ENCODE measurements at places on chromosomes 2 and 18.
A peak's percentile ranks its signal among the peaks of the same experiment; 100 is the strongest.

- no peak for DNase-seq
Observed at GRCh38 chr18:5064841-5065370, 132.2 kb downstream of the AKAIN1 start.

DNA sequence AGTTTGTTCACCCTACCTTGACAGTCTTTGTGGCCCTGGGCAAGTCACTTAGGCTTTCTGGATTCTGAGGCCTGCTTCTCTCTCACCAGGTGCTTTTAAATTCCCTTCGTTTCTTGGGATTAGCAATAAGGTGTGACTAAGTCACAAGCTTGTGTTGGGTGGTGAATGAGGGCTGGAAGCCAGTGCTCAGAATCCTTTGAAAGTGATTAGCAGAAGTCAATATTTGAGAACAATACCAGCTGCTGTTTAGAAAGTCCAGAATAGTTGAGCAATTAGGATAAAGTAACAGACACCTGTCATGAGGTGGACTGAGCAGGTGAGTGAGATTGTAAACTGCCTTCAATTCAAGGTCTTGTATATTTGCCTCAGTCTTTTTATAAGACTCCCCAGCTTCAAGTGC, 19.3 kb upstream of the MGAT5 start:
- DNase-seq: no peak

GRCh38 chr2:27245626-27246025, 17.2 kb downstream of the SLC30A3 start:
- DNase-seq: no peak

DNA sequence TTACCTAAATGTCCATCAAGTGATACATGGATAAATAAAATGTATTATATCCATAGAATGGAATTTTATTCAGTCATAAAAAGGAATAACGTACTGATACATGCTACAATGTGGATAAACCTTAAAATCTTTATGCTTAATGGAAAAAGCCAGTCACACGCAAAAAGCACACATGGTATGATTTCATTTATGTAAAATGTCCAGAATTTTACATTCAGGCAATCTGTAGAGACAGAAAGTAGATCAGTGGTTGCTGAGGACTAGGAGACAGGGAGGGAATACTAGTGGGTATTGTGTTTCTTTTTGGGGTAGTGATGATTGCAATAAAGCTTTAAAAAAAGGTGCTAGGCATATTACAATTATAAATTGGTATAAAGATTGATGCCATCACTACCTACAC, 30.7 kb upstream of the CD302 start:
- DNase-seq: no peak

GRCh38 chr18:8298186-8298585, 311.1 kb upstream of the RAB12 start:
- no peak for DNase-seq

DNA sequence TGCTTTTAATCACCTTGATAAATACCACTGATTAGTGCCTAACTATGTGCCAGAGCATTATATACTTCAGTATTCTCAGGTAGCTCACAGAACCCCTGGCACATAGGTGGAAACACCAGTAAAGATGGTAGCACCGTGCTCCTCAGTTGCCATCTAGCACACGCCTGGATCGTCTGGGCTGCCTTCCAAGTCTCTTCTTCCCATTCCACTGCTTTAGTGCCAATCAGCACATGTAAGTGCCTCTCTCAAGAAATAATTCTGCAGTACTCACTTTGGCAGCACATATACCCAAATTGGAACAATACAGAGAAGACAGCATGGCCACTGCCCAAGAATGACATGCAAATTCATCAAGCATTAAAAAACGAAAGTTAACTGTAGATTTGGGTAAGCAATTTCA, 13.0 kb downstream of the POLR2D start:
- no peak for DNase-seq

GRCh38 chr2:120794716-120795115, 59.0 kb downstream of the GLI2 start:
- no peak for DNase-seq

- no peak for DNase-seq
Observed at GRCh38 chr2:216850665-216851322, 9.1 kb downstream of the TNP1 start.

- no peak for DNase-seq
Observed at GRCh38 chr2:85905187-85905666, 16.4 kb upstream of the ST3GAL5 start.

DNA sequence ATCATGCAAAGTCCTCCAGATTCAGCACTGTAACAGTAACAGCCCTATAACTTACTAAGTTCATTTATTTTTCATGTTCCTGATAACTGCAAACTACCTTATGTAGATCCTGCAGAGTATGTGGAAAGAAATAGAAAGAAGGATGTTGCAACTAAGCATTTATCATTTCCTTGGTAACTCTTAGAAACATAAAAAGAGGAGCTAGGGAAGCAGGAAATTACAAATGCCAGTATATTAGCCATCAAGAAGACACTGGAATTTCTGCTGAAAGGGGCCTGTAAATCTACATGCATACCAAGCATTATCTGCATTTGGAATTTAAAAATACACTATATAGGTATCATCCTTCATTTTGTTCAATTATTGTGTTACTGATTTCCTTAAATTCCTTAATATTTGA, 66.8 kb downstream of the PDE11A start:
- no peak for DNase-seq

- DNase-seq: no peak
Observed at GRCh38 chr2:12796657-12797056, 79.9 kb downstream of the TRIB2 start.

GRCh38 chr2:83104202-83104601, 1354.9 kb downstream of the SUCLG1 start:
- no peak for DNase-seq

DNA sequence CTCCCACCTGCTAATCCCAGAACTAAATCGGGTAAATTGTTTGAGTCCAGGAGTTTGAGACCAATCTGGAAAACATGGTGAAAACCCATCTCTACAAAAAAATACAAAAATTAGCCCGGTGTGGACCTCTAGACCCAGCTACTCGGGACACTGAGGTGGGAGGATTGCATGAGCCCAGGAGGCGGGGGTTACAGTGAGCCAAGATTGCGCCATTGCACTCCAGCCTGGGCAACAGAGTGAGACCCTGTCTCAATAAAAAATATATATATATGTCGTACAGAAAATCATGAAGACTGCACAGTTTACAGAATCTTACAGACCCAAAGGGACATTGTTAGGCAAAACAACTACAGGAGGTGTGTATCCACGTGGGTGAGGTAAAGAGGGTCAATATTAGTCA, 4.0 kb upstream of the DPY30 start:
- no peak for DNase-seq

DNA sequence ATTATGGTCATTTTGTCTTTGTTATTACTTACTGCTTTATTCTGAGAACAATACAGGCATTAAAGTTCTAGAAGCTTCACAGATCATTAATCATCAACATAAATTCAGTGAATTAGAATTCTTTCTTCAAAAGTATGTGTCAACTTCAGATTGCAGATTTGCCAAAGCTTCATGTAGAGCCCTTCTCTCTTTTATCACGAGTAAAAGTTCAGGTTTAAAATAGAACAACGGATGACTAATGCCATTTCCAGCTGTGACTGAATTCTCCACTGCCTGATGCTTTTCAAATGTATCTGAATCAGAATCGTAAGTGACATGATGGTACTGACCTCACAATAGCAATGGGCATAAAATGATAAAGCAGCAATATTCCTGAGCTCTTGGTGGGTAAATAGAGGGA, 116.0 kb downstream of the ABCA12 start:
- no peak for DNase-seq

DNA sequence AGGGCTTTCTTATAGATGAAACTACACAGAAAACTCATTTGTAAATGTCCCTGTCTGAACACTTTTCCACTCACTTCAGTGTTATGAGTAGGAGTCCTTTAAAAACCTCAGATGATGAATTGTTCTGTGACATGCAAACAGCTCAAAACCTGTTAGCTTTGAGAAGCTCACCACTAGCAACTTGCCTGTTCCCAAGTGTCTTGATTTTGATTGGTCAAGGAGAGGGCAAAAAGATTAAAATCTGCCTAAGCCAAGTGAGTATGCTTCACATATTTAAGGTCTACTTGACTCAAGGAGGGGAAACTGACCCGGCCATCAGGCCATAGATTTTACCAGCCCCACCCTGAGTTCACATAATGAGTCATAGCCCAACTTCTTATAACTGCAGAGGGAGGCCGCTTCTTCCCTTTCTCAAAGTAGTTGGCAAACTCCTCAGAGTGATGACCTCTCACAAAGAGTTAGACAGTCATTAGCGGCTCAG, 45.2 kb upstream of the MEIS1 start:
- no peak for DNase-seq

DNA sequence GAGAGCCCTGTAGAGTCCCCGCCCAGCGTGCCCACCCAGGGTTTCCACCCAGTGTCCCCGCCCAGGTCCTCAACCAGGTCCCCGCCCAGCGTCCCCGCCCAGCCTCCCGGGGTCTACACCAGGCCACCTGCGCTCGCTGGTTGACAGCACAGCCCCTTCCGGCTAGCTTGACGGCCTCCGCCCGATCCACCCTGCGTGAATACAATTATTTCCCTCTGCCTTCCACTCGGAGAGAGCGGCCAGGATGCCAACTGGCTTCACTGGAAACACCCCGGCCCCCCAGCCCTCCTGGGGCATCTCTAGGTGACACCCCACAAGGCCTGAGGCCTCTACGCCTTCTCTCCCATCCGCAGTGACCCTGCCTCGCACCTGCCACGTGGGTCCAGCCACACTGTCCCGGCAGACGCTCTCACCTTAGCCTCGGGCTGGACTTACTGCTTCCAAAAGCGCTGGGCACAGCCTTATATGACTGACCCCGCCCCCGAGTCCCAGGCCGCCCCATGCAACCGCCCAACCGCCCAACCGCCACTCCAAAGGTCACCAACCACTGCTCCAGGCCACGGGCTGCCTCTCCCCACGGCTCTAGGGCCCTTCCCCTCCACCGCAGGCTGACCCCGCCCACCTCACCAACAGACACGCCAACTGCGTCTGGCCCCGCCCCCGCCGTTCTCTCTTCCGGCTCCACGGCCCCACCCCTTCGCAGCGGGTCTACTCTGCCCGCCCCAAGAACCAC, 188.1 kb downstream of the LAMA1 start:
- no peak for DNase-seq

GRCh38 chr2:231530099-231531011, at the start of gene NMUR1:
NMUR1 (minus strand) TSS chr2:231530445; CDS start chr2:231530361, 84 bp downstream.
- DNase-seq: peak; percentile 46

GRCh38 chr2:111182121-111182520, 61.4 kb downstream of the BCL2L11 start:
- DNase-seq: no peak

- DNase-seq: no peak
Observed at GRCh38 chr2:206231669-206232286, 42.7 kb upstream of the ZDBF2 start.

GRCh38 chr2:60555783-60556139, 2.3 kb upstream of the BCL11A start:
- DNase-seq: no peak

DNA sequence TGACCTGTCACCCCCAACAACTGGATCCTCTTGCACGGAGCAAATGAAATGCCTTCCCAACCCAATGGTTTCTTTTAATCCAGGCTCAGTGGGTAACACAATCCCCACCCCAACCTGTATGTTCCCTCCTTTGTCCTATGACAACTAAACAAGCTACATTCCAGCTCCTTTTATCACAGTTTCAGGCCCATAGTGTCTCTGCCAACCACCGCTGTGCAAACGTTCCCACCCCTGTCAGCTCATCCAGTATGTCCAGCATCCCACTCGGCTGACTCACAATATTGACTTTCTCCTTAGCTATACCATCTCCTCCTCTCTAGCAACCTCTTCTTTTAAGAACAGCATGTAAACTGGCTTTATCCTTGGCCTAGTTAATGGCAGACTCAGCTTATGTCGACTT, 117.9 kb upstream of the PPP1CB start:
- DNase-seq: no peak

- no peak for DNase-seq
Observed at GRCh38 chr2:64400733-64401528, 53.0 kb upstream of the LGALSL start.
